Stimulated activated naive B cell treated with anti-CD40 and anti-IgM and Interleukin-4, amounts not matched to agents 10 μg/mL and 1 μg/mL and 100 μg/mL, for 72 hours (primary cell): ENCODE measurements at places on chromosomes 5 and 9.
A peak's percentile ranks its signal among the peaks of the same experiment; 100 is the strongest.

- DNase-seq = no peak
These were observed 893 bp upstream of the ABLIM3 start for GRCh38 chr5:149140197-149141002.

DNA sequence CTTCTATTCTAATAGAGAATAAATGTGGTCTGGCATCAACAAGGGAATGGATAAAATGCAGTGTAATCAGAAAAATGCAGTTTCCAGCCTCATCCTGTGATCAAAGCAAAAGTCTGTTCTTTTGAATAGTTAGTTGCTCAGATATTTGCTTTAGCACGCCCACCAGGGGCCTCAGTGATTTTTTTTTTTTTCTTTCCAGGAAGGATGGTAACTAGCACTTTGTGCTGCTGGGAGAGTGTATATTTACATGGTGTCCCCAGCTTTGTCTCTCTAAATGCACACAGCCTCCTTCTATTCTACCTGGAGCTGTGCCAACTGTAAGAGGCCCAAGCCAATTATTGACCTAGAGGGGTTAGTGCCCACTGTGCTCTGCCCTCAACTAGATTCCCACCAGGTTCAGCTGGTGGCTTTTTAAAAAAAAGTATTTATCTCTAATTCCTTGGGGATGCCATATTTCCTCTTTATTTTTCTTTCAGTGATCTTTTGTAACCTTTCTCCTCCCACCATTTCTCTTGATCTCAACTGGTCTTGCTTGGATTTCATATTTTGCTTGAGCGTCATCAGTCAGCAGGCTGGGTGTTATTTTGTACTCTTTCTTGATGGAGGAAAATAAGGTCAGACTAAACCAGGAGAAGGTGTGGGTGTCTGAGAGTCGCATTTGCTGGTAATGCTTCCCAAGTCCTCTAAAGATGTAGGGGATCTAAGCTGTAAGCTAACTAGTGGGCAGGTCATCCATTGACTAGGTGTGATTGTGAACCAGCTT is 193.0 kb upstream of the C9orf72 start:
- no peak for DNase-seq

DNA sequence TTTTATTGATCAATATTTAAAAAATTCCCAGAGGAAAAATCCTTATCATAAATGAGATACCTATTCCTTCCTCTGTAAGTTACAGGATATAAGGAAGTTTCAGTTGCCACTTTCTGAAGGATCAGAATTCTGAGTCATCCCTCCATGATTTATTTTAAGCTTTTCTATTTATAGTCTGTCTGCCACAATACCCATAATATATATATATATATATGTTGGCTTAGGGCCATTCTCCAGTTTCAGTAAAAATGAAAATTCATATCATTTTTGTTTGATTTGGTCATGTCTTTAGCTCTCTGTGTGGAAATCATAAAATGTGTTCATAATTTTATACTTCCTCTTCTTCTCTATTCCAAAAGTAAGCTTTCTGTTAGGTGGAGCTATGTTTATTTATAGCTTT is 215.8 kb upstream of the CYLC2 start:
- no peak for DNase-seq

GRCh38 chr5:65730910-65731309 is 8.9 kb downstream of the NLN start:
- no peak for DNase-seq

DNA sequence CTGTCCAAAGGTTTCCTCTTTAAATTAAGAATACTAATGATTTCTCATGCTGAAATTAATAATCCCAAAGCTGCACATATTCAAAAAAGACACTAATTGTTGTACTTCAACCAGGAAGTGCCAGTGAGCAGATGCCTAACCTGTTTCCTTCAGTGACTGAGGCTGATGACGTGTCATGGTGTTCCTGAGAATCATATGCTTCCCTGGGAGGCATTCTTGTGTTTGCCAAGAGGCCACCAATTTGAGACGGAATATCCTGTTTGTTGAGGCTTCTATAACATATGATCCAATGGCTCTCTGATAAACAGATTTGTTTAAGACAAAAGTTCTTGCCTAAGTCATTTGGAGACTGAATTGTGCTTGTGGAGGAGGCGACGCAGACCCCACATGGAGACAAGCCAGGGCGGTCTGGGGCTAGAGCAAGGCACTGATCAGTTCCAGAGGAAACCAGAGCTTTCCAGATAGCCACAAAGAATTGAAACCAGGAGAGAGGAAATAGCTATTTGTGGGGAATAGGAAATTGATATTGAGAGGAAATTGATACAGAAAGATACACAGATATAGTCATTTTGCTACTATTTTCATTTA is 66.4 kb upstream of the ZNF608 start:
- no peak for DNase-seq

DNA sequence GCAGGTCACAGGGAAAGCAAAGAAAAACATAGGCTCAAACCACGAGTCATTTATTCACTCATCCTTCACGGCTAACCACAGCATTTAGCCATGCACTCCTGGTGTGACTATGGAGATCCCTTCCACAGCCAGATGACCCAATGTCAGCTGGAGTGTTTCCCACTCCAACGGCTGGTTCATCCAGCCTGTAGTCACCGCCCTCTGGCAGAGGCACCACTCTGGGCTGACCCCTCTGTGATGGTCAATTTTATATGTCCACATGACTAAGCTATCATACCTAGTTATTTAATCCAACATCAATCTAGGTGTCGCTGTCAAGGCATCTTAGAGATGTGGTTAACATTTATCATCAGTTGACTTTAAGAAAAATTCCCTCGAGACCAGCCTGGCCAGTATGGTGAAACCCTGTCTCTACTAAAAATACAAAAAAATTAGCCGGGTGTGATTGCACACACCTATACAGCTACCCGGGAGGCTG is 9.5 kb upstream of the PHF19 start:
- no peak for DNase-seq

GRCh38 chr9:129221233-129221632 is 43.2 kb upstream of the IER5L start:
- DNase-seq = no peak

DNA sequence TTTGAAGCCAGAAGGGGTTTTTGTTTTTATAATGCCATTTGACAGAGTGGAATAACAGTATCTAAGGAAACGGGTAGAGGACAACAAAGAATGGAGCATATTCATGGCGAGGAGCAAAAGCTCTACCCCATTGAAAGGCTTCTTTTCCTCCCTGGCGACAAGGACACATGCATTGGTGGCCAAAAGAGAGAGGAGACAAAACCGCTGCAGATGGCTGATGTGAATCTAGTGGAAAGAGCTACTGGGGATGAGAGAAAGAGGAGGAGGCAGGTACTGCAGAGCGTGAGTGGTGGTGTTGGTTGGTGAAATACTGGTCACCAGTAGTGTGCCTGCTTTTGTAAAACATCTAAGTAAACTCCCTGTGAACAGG is 491 bp downstream of the APC start:
- no peak for DNase-seq

DNA sequence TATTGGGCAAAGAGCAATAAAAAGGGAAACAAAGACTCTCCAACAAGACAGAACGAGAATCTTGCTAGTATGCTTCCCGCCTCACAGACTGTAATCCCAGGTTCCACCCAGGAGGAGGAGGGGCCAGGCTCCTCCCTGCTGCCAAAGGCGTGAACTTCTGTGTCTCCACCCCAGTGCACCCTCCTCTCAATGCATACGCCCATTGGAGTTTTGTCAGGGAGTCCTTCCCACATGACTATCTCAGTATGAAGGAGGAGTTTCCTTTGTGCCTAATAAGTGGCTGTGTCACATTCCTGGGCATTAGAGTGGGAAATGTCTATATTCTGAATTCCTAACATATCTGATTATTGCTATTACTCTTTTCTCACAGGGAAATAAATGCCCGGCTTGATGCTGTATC is 106.4 kb upstream of the DHFR start:
- no peak for DNase-seq

GRCh38 chr5:100026606-100027005 is 508.6 kb upstream of the FAM174A start:
- DNase-seq = no peak

DNA sequence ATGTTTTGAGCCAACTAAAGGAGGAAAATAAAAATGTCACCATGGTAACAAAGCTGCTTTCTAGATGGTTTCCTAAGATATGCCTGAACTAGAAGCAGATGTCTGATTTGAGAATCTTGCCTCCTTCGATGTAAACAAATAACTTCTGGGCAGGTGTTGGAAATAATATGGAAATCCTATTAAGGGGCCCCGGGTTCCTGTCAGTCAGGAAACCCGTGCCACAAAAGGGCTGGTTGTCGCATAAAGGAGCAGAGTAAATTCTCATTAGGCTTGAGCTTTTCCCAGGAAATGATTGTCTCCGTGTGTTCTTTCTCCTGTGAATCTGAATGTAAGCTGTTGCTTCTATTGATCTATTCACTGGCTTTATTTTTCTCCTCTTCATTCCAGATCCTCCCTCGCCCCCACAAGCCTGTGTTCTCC is 90.8 kb downstream of the TLE4 start:
- no peak for DNase-seq

DNA sequence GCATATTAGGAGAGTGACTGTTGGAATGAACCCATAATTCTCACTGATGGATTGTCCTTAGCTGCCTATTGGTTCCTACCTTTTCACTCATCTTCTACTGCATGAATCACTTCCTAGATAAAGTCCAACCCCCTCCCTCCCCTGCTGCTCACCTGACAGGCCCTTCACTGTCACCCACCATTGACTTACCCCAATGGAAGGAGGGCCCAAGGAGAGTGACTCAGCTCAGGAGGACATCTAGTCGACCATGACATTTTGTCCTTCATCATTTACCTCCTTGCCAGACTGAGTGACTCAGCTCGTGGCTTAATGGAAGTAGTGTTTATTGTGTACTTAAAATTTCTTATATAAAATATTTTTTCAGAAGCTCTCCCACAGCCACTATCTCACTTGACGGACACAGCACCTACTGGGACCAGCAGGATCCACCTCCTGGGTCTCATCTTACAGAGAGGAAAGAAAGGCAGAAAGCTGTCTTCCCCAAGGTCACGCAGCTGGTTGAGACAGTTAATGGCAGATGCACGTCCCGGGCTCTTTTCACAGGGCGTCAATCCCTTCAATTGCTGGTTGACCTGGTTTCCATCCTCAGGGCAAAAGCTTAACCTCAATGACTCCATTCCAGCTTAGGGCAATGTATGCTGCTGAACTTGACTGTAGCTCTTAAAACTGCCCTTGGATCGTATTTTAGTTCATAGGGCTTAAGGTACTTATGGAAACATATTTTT is 142.3 kb downstream of the MARCHF11 start:
- no peak for DNase-seq

GRCh38 chr5:40689438-40689837 is 9.7 kb downstream of the PTGER4 start:
- no peak for DNase-seq

DNA sequence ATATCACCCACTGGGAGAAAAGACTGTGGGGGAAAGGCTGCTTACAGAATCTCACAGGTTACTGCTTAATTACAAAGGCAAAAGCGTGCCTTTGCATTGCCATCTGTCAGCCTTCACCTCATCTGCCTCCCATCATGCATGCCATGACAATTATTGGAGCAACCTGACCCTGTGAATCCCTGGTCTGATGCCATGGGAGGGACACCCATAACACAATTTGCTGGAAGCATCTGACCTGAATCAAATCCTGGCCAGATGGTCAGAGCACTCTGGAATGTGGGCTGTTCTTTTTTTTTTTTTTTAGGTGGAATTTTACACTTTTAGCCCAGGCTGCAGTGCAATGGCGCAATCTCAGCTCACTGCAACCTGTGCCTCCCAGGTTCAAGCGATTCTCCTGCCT is 11.6 kb upstream of the RETREG1 start:
- no peak for DNase-seq

GRCh38 chr9:9754186-9754585 is 858.6 kb downstream of the PTPRD start:
- no peak for DNase-seq

GRCh38 chr9:110356639-110357395 is 19.2 kb upstream of the TXNDC8 start:
- DNase-seq = no peak

DNA sequence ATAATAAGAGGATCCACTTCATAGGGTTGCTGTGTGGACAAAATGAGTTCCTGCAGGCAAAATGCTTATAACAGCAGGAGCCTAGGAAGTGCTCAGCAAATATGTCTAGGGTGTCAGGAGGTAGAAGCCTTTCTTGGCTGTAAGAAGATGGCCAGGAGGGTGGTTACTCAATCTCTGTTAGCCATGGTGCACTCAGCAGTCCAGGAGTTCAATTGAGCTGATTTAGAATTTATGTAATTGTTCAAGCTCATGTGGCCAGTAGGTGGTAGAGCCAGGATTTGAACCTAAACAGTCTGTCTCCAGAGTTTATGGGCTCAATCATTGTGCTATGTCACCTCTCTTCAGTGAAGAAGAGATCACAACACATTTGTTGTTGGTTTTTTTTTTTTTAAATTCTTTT is 381.2 kb downstream of the KIF4B start:
- DNase-seq = no peak

DNA sequence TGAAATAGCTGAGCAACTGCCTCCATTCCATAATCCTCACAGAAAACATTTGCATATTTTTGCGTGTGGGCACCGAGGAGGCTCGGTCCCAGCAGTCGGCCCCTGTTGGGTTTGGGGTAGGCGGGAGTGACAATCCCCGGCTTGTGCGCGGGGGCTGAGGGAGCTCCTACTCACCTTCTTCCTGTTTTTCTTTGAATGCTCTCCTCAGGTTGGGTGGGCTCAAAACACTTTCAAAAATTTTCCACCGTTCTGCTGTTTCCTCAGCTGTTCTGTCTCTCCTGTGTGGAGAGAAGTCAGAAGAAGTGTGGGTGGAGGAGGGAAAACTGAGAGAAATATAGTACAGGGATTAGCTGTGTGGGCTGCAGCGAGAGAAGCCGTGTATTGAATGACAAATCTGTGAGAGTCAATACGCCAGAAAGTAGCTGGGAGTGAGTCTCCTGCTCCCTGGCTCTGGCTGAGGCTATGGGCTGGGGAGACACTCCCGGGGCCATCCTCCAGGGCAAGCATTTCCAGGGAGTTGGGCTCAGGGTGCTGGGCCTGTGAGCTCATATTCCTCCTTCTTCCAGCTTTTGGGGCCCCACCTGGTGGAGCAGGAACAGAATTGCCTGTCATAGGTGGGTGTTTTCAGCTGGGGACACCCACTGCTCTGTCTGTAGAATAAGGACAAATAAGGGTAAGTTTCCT is 84.7 kb downstream of the CMYA5 start:
- DNase-seq = no peak

DNA sequence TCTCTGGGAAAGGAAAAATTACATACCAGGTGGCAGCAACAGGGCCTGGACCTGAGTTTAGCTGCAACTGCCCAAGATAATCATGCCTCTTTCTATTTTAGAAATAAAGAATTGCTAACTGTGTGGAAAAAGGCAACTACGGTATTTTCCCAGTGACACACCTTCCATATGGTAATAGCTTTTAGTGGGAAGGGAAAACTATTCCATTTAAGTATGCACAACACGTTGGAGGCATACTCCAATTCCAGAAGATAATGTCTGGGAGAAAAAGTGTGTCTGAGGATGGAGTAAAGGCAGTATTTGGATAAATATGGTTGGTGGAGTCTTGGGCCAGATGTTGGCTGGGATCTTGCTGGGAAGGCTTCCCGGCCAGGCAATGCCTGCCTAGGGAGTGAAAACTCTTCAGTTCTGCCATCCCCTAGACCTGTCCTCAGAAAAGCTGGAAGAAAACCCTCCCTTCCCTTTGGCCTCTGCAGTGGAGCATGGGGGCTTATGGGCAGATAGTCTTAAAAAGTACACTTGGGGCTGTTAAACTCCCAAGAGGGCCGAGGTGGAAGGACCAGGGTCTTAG is 40.6 kb downstream of the SH3PXD2B start:
- DNase-seq = no peak

- DNase-seq = peak; percentile 74
These were observed 1.5 kb downstream of the GGTA1 start for GRCh38 chr9:121498150-121498486.

- DNase-seq = no peak
These were observed 106.8 kb downstream of the FRMD3 start for GRCh38 chr9:83431101-83432060.
